ENCODE measurements at places on chromosomes 4 and X.

DNA sequence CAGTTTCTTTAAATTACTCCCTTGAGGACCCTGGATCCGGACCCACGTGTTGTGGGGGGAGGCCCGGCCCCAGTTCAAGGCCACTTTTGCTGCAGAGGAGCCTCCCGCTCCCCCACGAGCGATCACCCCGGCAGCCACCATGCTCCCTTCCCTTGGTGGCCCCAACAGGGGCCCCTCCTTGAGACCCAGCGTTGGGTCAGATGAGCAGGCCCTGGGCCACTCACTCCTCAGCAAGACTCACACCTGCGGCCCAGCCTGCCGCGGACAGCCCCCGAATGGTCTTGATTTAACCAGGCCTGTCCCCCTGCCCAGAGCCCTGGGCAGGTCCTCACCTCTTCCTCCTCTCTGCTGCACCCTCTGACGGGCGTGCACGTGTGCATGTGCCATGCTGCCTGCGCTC lies 4.3 kb downstream of the CPLX1 start:
- no peak for DNase-seq

GRCh38 chr4:137359691-137360315 lies 172.5 kb downstream of the PCDH18 start:
- DNase-seq: no peak

DNA sequence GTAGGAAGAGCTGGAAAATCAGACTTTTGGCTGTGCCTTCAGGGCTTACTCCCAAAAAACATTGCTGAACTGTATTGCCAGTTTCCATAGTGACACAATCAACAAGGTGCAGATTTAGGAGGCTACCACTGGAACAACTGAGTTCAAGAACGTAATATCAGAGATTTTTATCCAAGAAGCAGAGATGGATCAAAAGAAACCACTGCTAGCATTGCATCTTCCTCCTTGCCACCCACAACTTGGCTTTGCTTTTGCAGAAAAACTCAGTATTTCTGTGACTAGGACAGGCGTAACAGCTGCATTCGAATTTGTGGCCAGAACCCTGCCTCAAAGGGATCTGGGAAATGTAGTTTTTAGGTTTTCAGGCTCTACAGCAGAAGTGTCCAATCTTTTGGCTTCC lies 27.8 kb upstream of the WDFY3 start:
- no peak for DNase-seq

DNA sequence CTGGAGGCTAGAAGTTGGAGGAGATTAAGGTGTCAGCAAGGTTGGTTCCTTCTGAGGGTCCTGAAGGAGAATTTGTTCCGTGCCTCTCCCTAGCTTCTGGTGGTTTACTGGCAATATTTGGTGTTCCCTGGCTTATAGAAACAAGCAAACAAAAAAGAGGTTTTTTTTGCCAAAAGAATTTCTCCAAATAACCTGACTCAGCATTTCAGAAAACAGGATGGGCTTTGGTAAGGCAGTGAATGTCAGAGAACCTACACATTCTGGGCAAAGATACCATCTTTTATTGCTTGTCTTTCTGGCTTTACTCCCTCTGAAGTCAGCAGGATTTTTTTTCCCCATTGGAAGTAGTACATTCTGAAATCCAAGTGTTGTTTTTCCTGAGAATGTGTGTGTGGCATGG lies 93.3 kb upstream of the TBC1D9 start:
- DNase-seq: no peak

- no peak for DNase-seq
Measured at GRCh38 chr4:7476820-7477219, 42.1 kb upstream of the PSAPL1 start.

DNA sequence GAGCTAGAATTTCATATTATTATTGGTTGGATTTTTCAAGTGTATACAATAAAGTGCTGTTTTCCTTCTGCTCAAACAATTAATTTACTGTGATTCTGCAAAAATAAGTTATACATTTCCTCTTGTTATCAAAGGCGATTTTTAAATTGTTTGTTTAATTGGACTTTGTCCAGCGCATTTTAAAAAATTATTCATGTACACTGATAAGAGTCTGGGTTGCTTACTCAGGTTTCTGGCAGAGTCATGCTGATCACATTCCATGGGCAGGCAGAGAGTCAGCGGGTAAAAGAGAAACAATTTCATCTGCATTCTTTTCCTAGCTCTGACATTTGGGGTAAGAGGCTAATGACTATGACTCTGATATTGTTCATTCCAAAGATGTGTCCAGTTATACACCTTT lies 8.9 kb downstream of the FAT4 start:
- DNase-seq: peak; percentile 79

DNA sequence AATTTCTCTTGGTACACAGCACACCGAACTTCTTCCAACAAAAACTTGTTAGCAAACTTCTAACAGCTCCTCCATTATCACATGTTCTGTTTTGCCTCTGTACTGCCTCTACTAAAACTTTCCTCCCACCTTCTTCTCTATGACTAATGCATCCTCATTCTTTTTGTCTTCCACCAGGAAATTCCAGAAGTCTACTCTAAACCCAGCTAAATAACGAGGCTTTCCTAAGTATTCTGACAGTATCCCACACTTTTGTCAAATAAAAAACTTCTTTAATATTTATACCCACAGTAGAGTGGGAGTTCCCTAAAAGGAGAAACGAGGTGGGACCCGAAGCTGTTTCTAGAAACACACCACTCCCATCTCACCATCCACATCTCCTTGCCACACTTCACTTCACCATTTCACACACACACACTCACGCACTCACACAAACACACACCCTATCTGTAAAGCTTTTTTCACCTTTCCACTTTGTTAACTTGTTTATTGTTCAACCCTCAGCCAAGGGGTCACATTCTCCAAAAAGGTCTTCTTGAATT lies 280.3 kb downstream of the ARAP2 start:
- DNase-seq: peak; percentile 28

All from astrocyte of the hippocampus (primary cell).